Astrocyte (in vitro differentiated cells and primary cell): ENCODE measurements at places on chromosomes 7 and 10. TPM values are rescaled to one million over a fixed set of nuclear protein-coding genes. Genes with fewer than 3 reads are reported as not detected.

DNA sequence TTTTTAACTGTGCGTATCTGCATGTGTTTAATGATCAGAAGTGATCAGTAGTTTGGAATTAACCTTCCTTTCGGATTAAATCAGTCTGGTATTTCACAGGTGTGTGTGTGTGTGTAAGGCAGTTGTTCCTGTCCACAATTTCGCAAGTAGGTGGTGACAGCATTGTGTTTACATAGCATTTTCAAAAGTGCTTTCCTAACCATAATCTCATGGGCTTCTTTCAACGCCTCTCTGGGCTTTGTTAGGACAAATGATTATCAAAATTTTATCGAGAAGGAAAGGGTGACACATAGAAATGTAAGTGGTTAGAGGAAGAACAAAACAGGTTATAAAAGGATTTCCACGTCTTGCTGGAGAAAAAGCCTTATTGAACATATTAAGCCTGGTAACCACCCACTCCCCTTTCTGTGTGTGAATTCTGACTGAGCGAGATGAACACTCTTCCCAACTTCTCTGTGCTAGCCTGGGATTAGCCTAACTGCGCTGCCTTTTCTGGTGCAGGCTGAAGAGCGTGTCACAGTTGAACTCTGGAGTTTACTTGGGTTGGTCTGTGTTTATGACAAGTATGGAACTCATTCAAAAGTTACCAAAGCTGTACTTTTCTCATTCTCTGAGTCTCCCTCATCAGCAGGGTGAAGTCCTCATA is 292.3 kb upstream of the PITRM1 start:
- H3K36me3 ChIP-seq = no peaks in the 10 kb centered on the region
- H3K27me3 ChIP-seq = no peaks in the 10 kb centered on the region
- no peak overlapping the region for H3K27ac ChIP-seq
- DNase-seq = no peak

DNA sequence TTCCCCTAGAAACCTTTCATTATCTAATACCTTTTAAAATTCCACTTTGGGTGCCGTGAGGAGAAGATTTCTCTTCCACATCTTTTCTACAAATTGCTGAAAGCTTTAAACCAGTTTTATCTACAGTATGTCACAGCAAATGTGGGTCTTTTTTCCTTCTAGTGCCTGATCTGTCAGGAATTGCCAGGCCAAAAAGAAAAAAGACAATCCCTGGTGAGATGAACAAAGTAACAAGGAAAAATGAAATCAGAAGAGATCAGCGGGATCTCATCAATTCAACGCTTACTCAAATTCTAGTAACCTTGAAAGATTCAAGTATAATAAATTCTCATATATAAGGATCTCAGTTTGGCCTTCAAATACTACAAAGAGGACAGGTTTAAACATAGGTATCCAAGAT is 449.5 kb downstream of the CALN1 start:
- H3K4me3 ChIP-seq = no peak overlapping the region
- H3K4me1 ChIP-seq = no peaks in the 10 kb centered on the region
- no peaks in the 10 kb centered on the region for H3K27me3 ChIP-seq
- DNase-seq = no peak
- H3K36me3 ChIP-seq = no peaks in the 10 kb centered on the region
- H3K27ac ChIP-seq = no peak overlapping the region

DNA sequence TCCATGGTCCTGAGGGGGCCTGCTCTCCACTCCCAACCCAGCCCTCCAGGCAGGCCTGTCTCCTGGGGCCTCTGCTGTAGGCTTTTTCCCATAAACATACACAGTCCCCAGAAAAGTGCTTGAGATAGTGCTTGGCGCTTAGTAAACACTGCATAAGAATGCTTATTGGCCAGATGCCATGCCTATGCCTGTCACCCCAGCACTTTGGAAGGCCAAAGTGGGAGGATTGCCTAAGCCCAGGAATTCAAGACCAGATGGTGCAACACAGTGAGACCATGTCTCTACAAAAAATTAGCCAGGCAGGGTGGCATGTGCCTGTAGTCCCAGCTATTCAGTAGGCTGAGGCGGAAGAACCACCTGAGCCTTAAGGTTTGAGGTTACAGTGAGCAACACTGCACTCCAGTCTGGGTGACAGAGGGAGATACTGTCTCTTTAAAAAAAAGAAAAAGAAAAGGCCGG is 24.6 kb upstream of the ASL start:
- peak overlapping the region; percentile 39 for H3K27ac ChIP-seq
- no peaks in the 10 kb centered on the region for H3K36me3 ChIP-seq
- H3K4me1 ChIP-seq = peaks cover 26% of the 10 kb centered on the region
- peak; percentile 89 for DNase-seq
- no peaks in the 10 kb centered on the region for H3K27me3 ChIP-seq

Gene OR9A2
- total RNA-seq = not detected in 2 replicates

GRCh38 chr10:107269626-107270025 is 105.1 kb upstream of the SORCS1 start:
- DNase-seq = no peak
- no peaks in the 10 kb centered on the region for H3K4me1 ChIP-seq
- H3K36me3 ChIP-seq = no peaks in the 10 kb centered on the region
- H3K27ac ChIP-seq = no peak overlapping the region
- H3K27me3 ChIP-seq = no peaks in the 10 kb centered on the region

- H3K27ac ChIP-seq = no peak overlapping the region
- H3K27me3 ChIP-seq = no peaks in the 10 kb centered on the region
- no peaks in the 10 kb centered on the region for H3K36me3 ChIP-seq
- no peak overlapping the region for H3K4me3 ChIP-seq
- DNase-seq = peak; percentile 25
Measured at GRCh38 chr10:115762029-115762428, 511.0 kb downstream of the GFRA1 start.

DNA sequence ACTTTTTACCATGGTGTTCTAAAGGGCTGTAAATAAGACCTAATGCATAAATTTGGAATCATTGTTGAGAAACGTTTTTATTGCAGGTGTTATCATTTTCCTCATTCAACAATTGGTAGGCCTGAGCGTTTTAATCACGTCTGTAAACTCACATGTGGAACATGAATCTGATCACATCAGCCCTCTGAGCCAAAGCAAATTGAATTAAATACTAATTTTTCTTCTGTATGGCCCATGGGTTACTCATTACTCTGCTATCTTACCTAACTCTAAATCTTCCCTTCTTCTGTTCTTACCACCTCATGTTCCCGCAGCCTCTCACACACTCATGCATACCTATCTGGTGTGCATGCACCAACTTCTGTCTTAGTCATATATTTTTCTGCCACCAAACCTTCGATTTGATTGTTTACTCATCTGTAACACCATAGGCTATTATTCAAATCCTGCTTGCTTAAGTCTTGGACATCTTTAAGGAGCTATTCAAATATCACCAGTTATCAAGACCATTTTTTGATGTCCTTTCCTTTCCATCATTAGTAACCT is 82.3 kb downstream of the NXPH1 start:
- no peaks in the 10 kb centered on the region for H3K4me1 ChIP-seq
- no peak overlapping the region for H3K27ac ChIP-seq
- no peak overlapping the region for H3K4me3 ChIP-seq
- no peaks in the 10 kb centered on the region for H3K36me3 ChIP-seq
- no peaks in the 10 kb centered on the region for H3K27me3 ChIP-seq

DNA sequence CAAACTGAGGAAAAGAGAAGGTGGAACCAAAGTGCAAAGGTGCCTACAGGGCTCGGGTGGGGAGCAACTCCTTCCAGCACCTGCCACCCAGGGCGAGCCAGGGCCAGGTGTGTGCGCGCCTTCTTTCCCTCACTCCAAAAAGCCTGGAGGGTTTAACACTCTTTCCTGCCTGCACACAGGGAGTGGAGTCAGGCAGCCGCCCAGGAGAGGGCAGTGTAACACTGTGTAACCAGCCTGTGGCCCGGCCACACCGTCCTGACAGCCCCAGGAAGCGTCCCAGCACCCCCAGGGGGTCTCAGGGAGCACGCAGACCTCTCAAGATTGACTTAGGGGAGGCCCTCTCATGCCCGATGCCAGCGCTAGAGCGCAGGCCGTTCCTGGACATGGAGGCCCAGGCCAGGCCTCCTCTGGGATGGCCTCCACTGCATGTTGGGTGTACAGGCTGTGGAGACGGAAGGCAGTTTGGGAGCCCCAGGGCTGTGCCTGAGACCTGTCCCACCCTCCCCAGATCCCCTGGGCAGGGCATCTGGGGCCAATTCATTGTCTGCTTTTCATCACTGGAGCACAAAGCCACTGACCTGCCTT is 13.4 kb downstream of the BRI3 start:
- peaks cover 7% of the 10 kb centered on the region for H3K36me3 ChIP-seq
- H3K4me3 ChIP-seq = no peak overlapping the region
- no peak for DNase-seq
- no peaks in the 10 kb centered on the region for H3K27me3 ChIP-seq
- no peaks in the 10 kb centered on the region for H3K4me1 ChIP-seq

GRCh38 chr7:101102026-101102425 is 16.7 kb downstream of the TRIM56 start:
- no peak overlapping the region for H3K4me3 ChIP-seq
- H3K4me1 ChIP-seq = peaks cover 29% of the 10 kb centered on the region
- no peak for DNase-seq
- no peaks in the 10 kb centered on the region for H3K27me3 ChIP-seq
- H3K36me3 ChIP-seq = no peaks in the 10 kb centered on the region

GRCh38 chr10:31033147-31033546 is 1.5 kb upstream of the ZNF438 start:
- H3K36me3 ChIP-seq = no peaks in the 10 kb centered on the region
- H3K27me3 ChIP-seq = no peaks in the 10 kb centered on the region
- H3K4me3 ChIP-seq = no peak overlapping the region

GRCh38 chr7:24786941-24787340 is 29.7 kb upstream of the GSDME start:
- no peaks in the 10 kb centered on the region for H3K36me3 ChIP-seq
- H3K4me3 ChIP-seq = no peak overlapping the region
- H3K4me1 ChIP-seq = peaks cover 9% of the 10 kb centered on the region
- peak overlapping the region; percentile 90 for H3K27ac ChIP-seq

DNA sequence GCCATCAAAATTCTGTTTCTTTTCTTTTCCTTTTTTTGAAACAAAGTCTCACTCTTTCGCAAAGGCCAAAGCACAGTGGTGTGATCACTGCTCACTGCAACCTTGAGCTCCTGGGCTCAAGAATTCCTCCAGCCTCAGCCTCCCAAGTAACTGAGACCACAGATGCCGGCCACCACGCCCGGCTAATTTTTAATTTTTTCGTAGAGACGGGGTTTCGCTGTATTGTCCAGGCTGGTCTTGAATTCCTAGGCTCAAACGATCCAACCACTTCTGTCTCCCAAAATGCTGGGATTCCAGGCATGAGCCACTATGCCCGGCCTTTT is 25.7 kb upstream of the TRIM56 start:
- H3K4me1 ChIP-seq = no peaks in the 10 kb centered on the region
- no peak overlapping the region for H3K4me3 ChIP-seq
- no peak for DNase-seq
- H3K27me3 ChIP-seq = peaks cover 25% of the 10 kb centered on the region

DNA sequence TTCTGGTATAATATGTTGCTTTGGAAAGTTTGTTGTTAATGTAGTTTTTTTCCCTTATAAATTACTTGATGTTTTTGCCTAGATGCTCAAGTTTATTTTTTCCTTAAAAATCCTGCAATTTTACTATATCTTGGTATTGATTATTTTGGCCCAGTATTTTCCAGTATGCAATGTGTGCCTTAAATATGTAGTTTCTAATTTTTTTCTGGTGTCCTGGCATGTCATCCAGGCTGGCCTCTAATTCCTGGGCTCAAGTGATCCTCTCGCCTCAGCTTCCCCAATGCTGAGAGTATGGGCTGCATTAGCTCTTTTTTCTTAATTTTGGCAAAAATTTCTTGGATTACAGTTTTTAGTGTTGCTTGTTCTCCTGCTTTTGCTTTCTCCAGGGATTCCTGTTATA is 57.6 kb downstream of the BMPR1A start:
- H3K27me3 ChIP-seq = no peaks in the 10 kb centered on the region
- H3K36me3 ChIP-seq = no peaks in the 10 kb centered on the region
- peaks cover 3% of the 10 kb centered on the region for H3K4me1 ChIP-seq
- no peak for DNase-seq
- H3K4me3 ChIP-seq = no peak overlapping the region
- H3K27ac ChIP-seq = no peak overlapping the region

DNA sequence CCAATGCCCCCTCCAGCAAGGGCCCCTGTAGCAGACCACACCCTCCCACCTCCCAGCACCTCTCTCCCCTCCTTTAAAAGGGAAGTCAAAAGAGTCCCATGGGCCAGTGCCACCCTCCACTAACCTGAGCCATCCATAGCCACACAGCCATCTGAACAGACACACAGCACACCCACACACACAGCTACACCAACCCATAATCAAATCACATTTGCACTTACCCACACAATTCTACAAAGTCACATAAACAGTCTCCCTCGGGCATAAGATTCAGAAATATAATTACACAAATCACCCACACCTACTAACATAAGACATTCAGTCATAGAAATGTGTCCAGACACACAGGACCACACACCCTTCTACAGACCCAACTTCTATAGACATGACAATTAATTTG is 96.3 kb downstream of the HIF1AN start:
- no peak overlapping the region for H3K4me3 ChIP-seq
- H3K4me1 ChIP-seq = no peaks in the 10 kb centered on the region
- DNase-seq = no peak
- no peaks in the 10 kb centered on the region for H3K36me3 ChIP-seq

DNA sequence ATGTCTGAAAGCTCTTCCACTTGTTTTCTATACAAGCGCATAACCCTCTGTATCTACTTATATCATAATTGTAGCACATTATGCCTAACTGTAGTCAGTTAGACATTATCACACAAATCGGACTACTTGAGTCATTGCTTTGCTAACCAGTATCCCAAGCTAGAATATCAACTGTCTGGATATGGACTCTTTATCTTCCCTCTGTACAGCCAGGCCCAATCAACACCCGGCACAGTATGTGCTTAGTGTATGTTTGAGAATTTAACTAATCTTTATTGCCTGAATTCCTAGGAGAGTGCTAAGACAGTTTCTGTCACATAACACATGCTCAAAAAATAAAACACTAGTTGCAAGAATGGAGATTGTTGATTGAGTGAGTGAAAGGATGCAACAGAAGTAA is 211.2 kb downstream of the ARL4A start:
- H3K4me1 ChIP-seq = no peaks in the 10 kb centered on the region
- H3K27me3 ChIP-seq = no peaks in the 10 kb centered on the region
- no peak overlapping the region for H3K4me3 ChIP-seq
- no peak for DNase-seq
- no peaks in the 10 kb centered on the region for H3K36me3 ChIP-seq
- no peak overlapping the region for H3K27ac ChIP-seq

DNA sequence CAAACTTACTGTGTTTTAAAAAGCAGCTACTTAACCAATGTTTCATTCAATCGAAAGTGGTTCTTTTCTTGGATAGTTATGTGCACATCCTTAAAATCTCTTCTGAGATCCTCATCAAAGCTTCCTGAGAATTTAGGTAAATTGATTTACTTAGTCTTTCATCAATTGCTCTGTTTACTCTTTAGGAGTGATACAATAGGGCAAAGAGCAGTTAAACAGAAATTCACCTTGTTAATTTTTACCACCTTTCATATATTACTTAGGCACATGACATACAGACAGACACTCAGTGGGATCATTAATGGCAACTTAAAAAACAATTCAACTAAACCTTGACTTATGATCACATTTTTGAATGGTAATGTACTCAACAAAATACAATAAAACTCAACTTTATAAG is 456.3 kb downstream of the DGKB start:
- H3K27me3 ChIP-seq = no peaks in the 10 kb centered on the region
- no peak overlapping the region for H3K27ac ChIP-seq
- no peaks in the 10 kb centered on the region for H3K36me3 ChIP-seq
- H3K4me1 ChIP-seq = no peaks in the 10 kb centered on the region

Gene ZPBP
- total RNA-seq = not detected in 2 replicates

Gene SRI
- 132 and 139 TPM in 2 replicates for total RNA-seq

Gene SPRN
- total RNA-seq = 3.7 and 4.0 TPM in 2 replicates

Gene EBF3
- 0.07 and 0.14 TPM in 2 replicates for total RNA-seq

Gene DDC
- total RNA-seq = not detected in 2 replicates

Gene SPDYE11
- total RNA-seq = not detected in 2 replicates
